Natural killer cell treated with Interleukin-12 subunit alpha and Interleukin-12 subunit beta and Interleukin-15 and Interleukin-18, amount 100 ng/mL, for 72 hours (primary cell): ENCODE measurements at places on chromosomes 5 and 9. TPM values are rescaled to one million over a fixed set of nuclear protein-coding genes. Genes with fewer than 3 reads are reported as not detected.
A peak's percentile ranks its signal among the peaks of the same experiment; 100 is the strongest.

DNA sequence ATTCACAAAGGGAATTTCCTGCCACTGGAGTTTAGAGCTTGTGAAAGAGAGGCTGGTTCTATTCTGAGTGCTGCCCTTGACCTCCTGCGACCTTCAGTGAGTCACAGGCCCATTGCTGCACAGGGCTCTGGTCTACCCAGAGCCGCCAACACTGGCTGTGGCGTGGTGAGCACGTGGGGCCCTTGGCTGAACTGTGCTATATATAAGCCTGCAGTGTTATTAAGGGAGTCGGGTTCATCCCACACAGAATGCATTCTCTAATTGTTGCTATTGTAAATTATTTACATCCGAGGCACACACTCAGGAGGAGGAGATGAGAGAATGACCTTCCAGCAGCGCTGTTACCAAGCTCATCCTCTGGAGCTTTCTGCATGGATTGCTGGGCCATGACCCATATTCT lies 47.1 kb downstream of the BRINP1 start:
- no peak for DNase-seq
- no peak overlapping the region for H3K27ac ChIP-seq
- H3K4me3 ChIP-seq: no peak overlapping the region
- peaks cover 4% of the 10 kb centered on the region for H3K36me3 ChIP-seq
- no peaks in the 10 kb centered on the region for H3K27me3 ChIP-seq

DNA sequence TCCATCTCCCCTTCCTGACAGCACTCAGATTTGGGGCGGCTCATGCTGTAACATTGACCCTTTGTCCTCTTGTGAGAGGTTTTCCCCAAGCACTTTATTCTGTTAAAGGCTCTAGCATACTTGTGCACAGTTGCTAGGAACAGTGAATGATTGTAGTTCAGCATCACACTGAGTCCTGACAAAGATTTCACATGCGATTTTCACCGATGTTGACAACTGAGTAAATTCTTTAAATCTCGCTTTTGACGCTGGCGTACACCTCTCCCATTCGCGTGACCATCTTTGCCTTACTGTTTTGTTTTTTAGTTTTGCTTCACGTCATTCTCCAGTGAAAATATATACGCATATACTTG lies 780 bp downstream of the CDC37L1 start:
- no peak for DNase-seq

- H3K36me3 ChIP-seq: peaks cover 8% of the 10 kb centered on the region
- H3K4me3 ChIP-seq: peak overlapping the region; percentile 67
- H3K27ac ChIP-seq: peak overlapping the region; percentile 77
- DNase-seq: peak; percentile 68
- H3K27me3 ChIP-seq: no peaks in the 10 kb centered on the region
These were observed 127.9 kb downstream of the PIK3R1 start for GRCh38 chr5:68343421-68343826.

FBXL7 gene
- total RNA-seq: not detected

GOLGA1 gene
- total RNA-seq: 22.6 TPM

DDX4 gene
- total RNA-seq: not detected

SURF1 gene
- 28.4 TPM for total RNA-seq
